Globus pallidus (tissue), 1 donor: ENCODE measurements at places on chromosomes 6 and 20.

DNA sequence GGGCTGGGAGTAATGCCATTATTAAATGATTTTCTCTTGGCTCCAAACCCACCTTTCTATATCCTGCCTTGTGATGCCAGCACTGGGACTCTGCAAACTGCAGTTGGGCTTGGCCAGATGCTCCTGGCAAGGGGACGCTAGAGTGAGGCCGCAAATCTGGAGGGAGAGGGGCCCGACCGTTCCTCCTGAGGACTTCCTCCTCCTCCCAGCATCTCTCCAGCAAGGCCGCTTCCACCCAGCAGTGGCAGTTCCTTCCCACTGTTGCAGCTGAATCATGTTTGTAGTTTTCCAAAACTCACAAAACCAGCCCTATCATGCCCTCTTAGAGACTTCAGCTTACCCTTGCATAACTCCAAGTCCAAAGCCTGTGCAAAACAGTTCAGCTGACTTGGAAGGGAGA lies 244.4 kb downstream of the FOXA2 start:
- DNase-seq, result no peak

DNA sequence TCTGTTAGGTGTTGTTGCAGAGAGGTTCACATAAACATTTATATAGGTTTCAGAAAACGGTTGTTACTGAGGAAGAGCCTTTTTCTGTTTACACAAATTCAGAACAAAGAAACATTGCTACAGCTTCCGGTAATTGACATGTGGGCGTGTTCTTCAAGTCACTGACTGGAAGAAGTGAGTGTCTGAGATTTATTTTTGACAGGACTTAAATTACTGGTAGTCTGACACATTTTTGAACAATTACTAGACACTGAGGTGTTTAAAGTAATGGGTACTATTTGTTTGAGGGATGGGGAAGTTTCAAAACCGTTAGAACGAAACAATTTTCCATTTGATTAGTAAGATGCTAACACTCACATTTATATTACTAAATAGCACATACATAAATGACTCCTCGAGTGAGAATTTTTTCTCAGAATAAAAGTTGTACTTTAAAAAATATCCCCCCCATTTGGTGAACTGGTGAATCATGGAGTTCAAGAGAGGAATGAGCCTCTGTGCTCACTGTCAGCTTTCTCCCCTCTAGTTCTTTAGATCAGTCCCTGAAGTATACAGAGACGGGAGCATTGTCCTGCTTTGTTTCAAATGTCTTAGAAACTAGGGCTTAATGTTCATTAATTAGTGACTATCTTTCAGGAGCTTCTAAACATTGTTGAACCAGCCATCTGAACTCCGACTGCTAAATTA lies 98.7 kb downstream of the TSHZ2 start:
- DNase-seq, result no peak

- no peak for DNase-seq
Observed at GRCh38 chr6:33193619-33194018, 1.4 kb upstream of the COL11A2 start.

DNA sequence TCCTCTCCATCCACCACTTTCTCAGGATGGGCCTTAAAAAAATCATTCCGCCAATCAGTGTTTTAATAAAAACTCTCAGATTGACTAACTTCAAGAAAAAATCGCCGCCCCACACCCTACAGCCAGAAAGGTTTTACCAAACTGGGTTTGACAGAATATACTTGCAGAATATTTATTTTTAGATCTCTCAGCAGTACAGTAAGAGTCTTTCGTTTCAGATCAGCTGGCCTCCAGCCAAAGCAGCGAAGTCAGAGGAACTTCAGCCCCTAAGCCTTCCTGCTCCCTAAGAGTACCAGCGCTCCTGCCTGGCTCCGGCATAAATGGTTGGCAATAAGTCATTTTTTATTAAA lies 24.7 kb downstream of the TBC1D7 start:
- DNase-seq, result peak; percentile 63

DNA sequence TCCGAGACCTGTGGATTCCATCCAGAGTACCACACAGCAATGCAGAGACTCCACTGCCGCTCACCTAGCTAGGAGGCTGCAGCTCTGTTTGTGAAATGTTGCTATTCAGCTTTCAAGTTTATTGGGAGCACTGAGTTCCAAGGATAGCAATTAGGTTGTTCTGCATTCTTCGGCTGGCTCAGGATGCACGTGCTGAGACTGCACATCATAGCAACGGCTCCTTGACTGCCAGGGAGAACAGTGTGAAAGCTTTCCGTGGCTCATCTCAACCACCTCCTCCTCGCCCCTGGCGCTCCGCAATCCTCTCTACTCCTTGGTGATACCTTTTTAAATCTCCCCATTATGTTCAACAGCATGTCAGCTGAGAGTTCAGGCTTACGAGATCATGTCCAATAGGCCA lies 116.6 kb downstream of the TSHZ2 start:
- no peak for DNase-seq

- DNase-seq, result no peak
Observed at GRCh38 chr6:160739955-160740354, 37.9 kb downstream of the PLG start.

GRCh38 chr20:10427060-10427692 lies 6.8 kb downstream of the MKKS start:
- DNase-seq, result peak; percentile 49

DNA sequence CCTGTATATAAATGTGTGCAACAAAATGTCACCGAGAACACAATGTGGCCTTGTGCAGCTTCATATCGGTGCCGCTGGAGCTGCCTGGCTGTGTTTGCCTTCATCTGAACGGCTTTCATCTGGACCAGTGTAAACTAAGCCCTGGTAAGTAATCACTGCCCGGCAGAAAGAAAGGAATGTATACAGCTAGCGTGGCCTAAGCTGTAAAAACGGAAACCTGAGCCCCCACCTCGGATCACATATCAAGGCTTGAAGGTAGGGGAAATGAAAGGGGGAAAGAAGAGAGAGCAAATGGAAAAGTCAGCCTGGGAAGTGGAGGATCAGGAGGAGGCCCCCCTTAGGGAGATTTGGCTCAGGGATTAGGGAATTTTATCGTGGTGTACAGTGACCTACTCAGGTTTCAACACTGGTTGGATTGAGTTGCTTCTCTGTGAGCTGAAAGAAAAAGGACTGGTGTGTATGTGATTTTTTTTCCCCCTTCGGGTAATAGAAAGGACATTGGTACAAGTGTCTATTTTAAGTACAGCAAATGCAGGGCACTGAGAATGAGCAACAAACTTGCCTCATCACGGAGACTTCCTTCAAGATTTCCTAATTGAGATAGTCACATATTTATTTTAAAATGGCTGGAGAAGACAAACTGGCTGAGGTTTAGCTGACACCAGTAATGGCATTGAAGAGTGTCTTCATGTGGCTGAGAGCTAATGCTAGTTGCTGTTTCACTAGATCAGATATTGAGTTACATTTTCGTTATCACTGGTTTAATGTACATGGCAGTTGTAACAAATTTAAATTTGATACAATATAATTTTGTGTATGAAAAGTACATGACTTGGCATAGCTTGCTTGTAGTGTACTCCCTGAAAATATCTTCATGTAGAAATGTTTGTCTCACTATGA lies 3.5 kb downstream of the SOBP start:
- DNase-seq, result peak; percentile 84

GRCh38 chr6:14068133-14068532 lies 49.4 kb upstream of the CD83 start:
- DNase-seq, result no peak

GRCh38 chr6:167826896-167827582 lies at the start of gene AFDN:
Gene AFDN, plus strand, starts transcription at chr6:167826911. Its CDS starts 222 bp downstream, at chr6:167827133.
- peak; percentile 32 for DNase-seq

DNA sequence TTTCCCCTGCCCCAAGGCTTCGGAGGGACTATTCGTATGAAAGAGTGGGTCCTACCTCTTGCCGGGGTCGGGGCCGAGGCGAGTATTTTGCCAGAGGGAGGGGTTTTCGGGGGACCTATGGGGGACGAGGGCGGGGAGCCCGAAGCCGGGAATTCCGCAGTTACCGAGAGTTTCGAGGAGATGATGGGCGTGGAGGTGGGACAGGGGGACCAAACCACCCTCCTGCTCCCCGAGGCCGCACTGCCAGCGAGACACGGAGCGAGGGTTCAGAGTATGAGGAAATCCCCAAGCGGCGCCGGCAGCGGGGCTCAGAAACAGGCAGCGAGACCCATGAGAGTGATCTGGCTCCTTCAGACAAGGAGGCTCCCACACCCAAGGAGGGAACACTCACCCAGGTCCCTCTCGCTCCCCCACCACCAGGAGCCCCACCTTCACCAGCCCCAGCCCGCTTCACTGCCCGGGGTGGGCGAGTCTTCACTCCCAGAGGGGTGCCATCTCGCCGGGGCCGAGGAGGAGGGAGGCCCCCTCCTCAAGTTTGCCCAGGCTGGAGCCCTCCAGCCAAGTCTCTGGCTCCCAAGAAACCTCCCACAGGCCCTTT lies 11.3 kb downstream of the PRRC2A start:
- no peak for DNase-seq

DNA sequence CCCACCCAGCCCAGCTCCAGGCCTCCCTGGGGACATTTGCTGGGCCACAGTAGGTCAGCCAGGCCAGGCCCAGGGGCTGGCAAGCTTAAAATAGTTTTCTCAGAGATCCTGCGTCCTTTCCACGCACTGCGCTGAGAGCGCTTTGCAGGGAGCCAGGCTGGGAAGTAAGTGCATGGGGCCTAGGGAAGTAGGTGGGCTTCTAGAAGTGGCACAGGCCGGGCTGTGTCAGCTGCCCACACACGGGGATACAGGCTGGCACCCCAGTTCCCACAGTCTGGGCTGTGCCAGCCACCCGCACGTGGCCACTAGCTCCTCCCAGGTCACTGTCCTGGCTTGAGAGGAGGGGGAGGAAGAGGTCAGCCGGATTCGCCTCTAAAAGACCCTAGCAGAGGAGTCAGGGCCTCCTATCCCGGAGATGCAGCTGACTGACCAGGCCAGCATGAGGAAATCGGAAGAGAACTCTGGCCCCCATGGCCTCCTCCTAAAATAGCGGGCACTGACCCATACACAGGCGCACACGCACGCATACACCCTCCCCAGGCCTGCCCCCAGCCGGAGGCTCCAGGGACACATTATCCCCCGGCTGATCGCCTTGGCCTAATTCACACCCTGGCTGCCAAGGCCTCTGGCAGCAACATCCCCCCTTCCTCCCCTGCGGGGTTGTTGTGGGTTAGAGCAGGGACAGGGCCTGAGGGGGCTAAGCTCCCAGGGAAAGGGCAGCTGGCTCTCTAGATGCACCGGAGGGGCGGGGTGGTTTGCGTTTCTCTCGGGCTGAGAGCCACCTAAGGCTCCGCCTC lies 5.4 kb downstream of the SLCO4A1 start:
- no peak for DNase-seq

DNA sequence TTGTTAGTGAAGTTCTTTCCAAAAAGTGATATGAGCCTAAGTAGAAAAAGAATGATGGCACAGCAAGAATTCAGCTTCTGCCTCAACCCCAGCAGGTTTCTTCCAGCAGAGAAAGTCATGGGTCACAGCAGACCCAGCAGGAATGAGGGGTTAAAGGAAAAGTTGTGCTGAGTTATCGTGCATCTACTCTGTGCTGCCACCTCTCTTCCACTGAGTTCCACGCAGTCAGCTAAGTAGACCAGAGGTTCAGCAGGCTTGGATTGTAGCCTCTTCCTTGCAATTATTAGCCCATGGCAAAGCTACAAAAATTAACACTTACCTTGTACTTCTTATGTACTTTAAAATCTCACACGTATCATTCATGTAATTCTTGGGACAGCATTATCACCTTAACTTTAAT lies 510.8 kb downstream of the PTPRT start:
- DNase-seq, result no peak

DNA sequence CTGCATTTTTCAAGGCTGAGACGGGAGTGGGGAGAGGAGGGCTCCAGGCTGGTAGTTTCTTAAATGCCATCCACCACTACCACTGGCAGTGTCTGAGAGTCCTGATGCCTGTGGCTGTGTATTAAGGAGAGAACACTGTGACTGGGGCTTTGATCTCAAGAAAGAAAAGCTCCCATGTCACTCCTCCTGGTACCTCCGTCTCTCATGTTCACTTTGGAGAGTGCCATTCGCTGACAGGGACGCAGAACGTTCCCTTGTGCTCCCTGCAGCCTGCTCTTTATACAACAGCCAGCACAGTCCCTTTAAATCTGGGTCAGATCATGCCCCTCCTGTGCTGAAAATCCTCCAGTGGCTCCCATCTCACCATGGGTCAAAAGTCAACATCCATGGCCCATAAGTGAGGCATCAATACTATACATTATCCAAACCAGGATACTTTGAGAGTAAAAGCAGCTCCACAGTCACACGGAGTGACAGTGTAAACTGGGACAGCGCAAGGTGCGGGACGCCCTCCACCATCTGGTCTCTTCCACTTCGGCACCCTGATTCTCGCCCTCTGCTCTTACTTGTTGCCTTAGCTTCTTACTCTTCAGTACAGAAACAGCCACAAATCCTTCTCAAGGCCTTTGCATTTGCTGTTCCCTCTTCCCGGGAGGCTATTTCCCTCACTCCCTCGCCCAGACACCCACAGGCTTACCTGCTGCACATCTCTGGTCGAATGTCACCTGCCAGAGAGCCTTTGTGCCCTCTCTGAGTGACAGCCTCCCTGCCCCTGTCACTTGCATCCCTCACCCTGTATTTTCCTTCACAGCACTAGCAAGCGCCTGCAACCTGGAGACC lies 20.0 kb downstream of the PDYN start:
- DNase-seq, result no peak

DNA sequence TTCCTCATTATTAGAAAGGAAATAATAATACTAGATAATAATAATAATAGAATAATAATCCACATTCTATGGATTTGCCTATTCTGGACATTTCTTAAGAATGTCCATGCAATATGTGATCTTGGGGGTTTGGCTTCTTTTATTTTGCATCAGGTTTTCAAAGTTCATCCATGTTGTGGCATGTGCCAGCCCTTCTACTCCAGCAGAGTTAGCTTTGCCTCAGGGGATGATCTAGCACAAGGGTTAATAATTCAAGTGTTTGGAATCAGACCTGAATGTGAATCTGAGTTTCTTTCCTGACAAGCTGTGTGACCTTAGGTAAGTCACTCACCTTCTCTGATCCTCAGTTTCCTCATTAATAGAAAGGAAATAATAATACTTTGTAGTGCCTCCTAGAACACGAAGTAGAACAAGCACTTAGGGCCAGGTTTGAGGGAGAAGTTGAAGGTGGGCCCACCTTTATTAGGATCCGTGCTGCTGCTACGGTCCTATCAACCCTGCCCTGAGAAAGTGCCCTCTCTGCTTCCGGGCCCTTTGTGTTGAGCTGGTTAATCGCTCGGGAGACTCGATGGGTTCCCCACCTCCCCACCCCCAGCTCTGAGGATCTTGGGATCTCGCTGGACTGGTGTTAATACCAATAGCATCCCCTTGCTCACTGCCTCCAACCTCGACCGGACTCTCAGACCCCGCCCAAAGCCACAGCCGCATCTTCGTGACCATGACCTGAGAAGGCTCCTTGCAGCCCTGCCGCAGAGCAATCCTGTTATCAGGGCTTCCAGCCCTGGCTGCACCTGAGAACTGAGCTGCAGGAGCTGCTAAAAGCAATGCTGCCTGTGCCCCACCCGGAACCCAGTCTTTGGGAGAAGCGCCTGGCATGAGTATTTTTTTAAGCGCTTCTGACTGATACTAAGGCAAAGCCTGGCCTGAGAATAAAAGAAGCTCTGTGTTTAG lies 26.9 kb downstream of the RBM38 start:
- no peak for DNase-seq

GRCh38 chr20:6169251-6169650 lies 46.4 kb upstream of the FERMT1 start:
- DNase-seq, result no peak

- DNase-seq, result peak; percentile 31
Observed at GRCh38 chr6:38671885-38672467, 31.0 kb downstream of the GLO1 start.

GRCh38 chr20:37081717-37082289 lies 14.0 kb downstream of the RBL1 start:
- no peak for DNase-seq
